ENCODE measurements at places on chromosomes 6 and 20.

DNA sequence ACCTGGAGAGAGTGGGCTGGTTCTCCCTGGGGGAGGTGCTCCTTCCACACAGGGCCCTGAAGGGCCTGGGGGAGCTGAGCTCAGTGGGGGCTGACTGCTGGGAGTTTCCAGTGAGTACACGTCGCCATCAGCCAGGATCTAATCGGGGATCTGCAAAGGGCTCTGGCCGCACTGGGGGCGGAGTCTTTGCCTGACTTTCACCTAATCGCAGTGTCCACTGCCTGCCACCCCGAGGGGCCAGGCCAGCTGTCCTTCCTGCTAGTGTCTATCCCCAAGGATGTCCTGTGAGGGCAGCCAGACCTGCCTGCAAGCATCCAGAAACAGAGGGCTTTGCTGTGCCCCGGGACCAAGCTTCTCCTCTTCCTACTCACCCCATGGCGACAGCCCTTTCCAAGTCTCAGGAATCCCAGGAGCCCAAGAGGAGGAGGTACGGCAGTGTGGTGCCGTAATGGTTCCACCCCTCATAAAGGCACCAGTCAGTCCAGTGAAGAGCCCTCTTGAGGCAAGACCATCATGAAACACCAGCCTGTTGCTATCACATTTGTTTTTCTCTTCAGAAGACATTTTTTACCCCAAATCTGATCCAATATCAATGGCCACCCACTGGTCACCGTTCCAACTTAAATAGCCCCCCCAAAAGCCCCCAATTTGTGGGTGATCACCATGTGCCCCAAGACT lies 243.1 kb upstream of the ECI2 start:
- no peak for DNase-seq

DNA sequence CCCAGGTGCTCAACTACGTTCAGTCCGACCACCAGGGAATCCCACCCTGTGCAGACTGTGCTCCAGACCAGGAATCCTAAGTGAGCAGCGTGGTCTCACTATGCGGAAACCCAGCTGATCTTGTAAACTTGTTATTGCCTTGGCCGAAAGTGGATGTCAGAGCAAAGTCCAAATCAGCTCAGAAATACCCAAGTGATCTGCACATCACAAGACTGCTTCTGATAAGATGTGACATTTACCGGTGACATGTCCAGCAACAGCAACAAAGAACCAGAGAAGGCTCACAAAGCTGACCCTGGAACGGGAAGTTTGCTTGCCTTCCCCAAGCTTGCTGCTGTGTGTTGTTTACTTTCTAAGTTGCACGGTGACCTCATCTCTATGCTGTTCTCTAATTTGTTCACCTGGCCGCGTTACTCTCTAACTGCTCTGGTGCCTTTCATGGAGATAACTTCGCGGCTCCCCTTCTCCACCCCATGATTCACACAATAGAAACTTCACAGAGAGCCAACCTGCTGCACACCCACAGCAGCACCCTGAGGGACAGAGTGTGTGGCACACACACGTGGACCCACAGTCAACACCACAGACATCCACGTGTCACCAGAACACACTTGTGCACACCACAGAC lies 1.7 kb downstream of the BNIP5 start:
- no peak for DNase-seq

GRCh38 chr6:119540417-119540816 lies 190.9 kb upstream of the MAN1A1 start:
- DNase-seq, result no peak

GRCh38 chr6:75098709-75099108 lies 107.1 kb downstream of the COL12A1 start:
- DNase-seq, result peak; percentile 15

GRCh38 chr6:121748376-121748775 lies 312.9 kb downstream of the GJA1 start:
- DNase-seq, result no peak

DNA sequence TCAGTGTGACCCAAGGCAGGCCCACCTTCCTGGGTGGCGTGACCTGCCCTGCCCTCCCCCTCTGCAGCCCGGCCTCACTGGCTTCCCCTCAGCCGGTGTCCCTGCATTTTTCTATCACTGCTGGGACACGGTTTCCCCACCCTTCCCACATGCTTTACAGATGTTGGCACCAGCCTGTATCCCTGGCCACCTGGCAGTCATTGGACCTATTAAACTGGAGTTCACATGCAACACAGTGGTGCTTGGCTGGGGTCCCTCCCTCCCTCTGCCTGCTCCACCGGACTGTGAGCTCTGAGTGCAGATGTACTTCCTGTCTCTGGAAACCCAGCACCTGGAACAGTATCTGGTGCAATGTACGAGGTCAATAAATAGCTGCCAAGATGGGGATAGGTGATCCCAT lies 25.5 kb upstream of the STX16 start:
- no peak for DNase-seq

- no peak for DNase-seq
Observed at GRCh38 chr20:49595811-49596561, 28.0 kb upstream of the PTGIS start.

DNA sequence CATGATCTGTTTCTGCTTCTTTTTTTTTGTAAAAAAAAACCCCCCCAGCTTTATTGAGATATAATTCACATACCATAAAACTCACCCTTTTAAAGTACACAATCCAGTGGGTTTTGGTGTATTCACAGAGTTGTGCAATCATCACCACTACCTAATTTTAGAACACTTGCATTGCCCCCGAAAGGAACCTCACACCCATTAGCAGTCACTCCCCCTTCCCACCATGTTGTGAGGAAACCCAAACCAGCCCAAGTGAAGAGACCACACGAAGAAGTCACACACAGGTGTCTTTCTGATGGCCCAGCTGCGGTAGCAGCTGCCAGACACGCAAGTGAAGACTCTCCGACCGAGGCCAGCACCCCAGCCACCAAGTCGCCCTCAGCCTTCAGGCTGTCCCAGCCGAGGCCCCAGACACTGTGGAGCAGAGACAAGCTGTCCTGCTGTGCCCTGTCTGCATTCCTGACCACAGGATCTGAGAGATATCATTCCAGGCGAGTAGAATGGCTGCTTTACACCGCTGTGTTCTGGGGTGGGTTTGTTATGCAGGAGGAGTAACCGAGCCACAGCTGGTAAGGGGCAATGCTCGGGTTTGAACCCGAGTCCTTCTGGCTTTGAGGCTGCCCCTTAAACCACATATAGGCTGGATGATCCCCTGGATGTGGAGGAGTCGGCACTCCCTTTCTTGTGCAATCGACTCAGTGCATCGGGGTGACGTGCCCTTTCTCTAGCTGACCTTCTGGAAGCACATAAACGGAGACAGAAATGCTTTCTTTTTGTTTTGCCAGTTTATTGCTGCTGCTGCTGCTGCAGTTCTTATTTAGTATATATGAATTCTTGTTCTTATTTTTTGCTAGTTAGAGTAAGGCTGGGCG lies 59.1 kb upstream of the PTPN1 start:
- no peak for DNase-seq

GRCh38 chr6:131356161-131356560 lies 216.9 kb upstream of the ARG1 start:
- no peak for DNase-seq

GRCh38 chr20:48026981-48027592 lies 241.8 kb upstream of the SULF2 start:
- no peak for DNase-seq

- DNase-seq, result peak; percentile 79
Observed at GRCh38 chr20:20463933-20464374, 96.0 kb downstream of the INSM1 start.

- DNase-seq, result no peak
Observed at GRCh38 chr20:62239278-62239879, 1.1 kb downstream of the OSBPL2 start.

- no peak for DNase-seq
Observed at GRCh38 chr6:5302220-5302946, 41.1 kb downstream of the FARS2 start.

GRCh38 chr6:95546148-95546547 lies 31.2 kb upstream of the MANEA start:
- DNase-seq, result no peak

DNA sequence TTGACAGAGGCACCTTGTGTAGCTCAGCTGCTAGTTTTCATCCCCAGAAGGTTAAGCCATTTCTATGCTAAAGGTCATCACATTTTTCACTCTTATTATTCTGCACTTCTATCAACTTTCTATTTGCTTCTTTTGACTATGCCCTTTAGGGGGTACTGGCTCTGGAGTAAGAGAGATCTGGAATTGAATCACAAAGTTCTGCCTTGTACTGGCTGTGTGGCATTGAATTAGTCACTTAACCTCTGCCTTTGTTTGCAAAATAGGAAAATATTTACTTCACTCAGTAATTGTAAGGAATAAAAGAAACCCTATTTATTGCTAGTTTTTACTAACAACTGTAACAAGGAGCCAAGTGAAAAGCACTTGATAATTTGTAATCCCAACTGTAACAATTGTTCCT lies 56.8 kb upstream of the MTRF1L start:
- DNase-seq, result no peak

DNA sequence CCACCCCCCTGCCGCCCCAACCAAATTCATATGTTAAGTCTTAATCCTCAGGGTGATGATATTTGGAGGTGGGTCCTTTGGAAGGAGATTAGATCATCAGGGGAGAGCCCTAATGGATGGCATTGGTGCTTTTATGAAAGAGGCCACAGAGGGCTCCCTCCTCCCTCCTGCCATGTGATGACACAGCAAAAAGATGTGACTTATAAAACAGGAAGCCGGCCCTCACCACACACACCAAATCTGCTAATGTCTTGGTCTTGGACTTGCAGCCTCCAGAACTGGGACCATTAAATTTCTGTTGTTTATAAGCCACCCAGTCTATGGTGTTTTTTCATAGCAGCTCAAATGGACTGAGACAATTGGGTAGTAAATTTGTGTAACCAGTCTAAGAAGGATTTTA lies 176.3 kb downstream of the ADGRG6 start:
- no peak for DNase-seq

DNA sequence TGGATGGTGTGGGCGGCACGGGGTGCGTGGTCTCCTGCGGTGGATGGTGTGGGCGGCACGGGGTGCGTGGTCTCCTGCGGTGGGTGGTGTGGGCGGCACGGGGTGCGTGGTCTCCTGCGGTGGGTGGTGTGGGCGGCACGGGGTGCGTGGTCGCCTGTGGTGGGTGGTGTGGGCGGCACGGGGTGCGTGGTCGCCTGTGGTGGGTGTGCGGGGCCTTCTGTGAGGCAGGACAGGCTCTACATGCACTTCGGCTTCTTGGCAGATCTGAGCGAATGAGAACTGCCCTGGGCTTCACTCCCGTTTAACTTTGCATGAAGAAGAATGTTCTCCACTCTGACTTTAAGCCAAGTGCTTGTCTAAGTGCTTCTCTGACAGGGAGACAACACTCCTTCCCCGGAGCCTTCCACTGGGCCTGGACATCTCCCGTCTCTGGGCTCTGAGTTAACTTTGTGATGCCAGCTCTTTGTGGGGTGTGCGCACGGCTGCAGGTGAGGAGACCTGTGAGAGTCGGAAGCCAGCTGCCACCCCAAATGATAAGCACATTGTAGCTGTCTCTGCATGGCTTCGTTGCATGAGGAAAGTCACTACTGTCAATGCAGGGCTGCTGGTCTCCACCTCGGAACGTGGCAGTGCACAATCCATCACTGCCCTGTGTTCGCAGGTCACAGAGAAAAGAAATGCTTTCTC lies 244.8 kb downstream of the DLL1 start:
- no peak for DNase-seq

DNA sequence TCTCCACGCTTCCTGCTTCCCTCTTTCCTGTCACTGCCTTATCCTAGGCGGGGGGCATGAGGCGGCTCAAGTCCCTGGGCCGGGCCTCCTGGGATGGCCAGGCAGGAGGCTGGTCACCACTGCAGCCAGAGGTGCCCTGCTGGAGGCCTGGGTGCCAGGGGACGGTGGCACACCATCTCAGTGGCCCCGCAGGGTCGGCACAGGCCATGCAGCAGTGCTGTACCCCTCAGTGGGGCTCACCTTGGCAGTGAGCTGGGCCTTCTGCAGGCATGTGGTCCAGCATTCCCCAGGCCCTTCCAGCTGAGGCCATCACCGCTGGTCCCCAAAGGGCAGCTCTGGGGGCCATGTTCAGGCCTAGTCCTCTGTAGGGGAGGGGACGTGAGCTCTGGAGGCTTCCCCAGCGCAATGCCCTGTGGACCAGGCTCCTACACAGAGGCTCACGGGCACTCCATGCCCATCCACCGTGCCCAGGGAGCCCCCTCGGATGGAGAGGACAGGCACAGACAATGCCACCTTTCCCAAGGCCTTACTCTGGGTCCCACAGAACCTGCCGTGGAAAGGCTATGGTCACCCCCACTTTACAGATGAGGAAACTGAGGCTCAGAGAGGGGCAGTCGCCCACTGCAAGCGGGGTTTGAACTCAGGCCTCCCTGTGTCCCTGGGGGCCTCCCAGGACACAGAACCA lies 123.8 kb downstream of the TAF4 start:
- no peak for DNase-seq

DNA sequence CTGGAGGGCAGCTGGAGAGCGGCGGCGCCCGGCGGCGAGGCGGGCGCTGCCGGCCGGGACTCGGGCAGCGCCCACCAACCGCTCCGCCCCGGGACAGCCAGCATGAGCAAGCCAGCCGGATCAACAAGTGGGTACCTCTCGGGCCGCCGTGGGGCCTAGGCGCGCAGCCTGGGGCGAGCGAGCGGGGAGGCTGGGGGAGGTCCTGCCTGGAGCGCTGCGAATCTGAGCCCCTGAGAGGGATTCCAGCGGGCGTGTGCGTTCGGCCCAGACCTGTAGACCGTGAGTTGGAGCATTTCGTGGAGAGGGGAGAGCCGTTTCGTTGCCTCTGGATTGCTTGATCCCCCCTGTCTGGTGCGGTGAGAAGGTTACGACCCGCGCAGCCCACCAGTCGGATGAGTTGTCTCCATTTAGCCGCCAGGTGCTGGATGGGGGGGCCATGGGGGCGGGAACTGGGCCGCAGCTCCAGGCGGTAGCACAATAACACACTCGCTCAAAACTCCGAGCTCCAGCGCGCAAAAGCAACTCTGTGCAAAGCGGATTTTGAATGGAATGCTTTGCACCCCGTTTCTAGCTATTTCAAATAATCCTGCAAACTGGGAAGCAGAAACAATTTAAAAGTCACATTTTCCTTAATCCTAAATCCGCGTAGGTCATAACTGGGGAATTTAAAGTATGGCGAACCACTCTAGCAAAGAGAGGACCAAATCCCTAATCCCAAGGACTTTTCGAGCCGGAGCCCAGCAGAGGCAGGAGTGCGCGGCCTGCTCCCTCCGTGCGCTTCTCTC lies 1.0 kb downstream of the NR2E1 start:
- DNase-seq, result no peak

GRCh38 chr6:2111162-2111677 lies 134.2 kb downstream of the GMDS start:
- DNase-seq, result no peak

DNA sequence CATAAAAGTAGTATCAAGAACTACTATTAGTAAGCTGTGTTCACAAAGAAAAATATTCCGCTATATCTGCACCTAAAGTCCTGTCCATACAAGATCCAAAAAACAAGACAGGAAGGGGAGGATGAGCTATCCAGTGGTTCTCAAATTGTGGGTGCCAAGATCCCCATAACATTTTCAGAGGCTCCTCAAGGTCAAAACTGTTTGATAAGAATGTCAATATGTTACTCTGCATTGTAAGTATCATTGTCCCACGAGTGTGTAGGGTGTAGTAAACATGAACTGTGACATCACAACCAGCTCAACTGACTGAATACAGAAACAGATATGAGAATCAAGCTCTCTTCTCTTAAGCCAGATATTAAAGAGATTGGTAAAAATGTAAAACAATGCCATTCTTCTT lies 81.9 kb upstream of the HIVEP1 start:
- DNase-seq, result no peak

- DNase-seq, result no peak
Observed at GRCh38 chr6:134105940-134106339, 53.5 kb upstream of the SLC2A12 start.

Data from Ammon's horn (tissue), 1 donor.